CD4-positive, alpha-beta T cell treated with Interferon gamma for 1 hour (primary cell): ENCODE measurements at places on chromosomes 7 and 10.

DNA sequence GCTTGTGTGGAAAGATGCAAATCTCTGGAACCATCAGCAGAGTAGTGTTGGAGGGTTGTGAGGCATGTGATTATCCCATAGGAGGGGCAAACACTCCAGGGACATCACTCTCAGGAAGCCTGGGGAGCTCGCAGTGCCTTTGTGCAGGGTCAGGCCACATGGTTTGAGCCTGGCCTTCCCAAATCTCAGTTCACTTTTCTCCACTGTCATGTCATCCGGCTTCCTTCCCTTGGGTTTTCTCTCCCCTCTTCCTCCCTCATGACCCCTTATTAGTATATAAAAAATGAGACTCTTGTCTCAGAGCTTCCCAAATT, 20.4 kb downstream of the TSPAN14 start:
- DNase-seq, result no peak

- no peak for DNase-seq
Measured at GRCh38 chr7:154375956-154376355, 323.8 kb downstream of the DPP6 start.

DNA sequence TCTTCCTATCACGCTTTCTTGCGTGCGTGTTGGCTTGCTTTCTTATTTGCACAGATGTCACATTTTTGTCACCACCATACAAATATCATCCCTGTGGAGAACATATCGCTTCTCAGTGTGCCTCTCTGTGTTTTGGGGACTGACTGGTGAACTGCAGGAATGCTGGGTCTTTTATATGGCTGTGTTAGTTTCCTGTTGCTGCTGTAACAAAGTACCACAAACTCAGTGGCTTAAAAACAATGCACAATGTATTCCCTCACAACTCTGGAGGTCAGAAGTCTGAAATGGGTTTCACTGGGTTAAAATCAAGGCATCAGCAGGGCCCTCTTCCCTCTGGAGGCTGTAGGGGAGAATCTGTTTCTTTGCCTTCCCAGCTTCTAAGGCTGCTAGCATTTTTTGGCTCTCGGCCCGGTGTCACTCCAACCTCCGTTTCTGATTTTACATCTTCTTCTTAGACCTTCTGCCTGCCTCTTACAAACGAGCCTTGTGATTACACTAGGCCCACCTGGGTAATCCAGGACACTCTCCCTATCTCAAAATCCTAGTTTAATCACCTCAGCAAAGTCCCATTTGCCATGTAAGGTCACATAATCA, 82.0 kb downstream of the LRMDA start:
- DNase-seq, result no peak

- no peak for DNase-seq
Measured at GRCh38 chr10:120402147-120402766, 54.8 kb upstream of the PLPP4 start.
